Naive B cell (primary cell): ENCODE measurements at places on chromosomes 2 and 18.

DNA sequence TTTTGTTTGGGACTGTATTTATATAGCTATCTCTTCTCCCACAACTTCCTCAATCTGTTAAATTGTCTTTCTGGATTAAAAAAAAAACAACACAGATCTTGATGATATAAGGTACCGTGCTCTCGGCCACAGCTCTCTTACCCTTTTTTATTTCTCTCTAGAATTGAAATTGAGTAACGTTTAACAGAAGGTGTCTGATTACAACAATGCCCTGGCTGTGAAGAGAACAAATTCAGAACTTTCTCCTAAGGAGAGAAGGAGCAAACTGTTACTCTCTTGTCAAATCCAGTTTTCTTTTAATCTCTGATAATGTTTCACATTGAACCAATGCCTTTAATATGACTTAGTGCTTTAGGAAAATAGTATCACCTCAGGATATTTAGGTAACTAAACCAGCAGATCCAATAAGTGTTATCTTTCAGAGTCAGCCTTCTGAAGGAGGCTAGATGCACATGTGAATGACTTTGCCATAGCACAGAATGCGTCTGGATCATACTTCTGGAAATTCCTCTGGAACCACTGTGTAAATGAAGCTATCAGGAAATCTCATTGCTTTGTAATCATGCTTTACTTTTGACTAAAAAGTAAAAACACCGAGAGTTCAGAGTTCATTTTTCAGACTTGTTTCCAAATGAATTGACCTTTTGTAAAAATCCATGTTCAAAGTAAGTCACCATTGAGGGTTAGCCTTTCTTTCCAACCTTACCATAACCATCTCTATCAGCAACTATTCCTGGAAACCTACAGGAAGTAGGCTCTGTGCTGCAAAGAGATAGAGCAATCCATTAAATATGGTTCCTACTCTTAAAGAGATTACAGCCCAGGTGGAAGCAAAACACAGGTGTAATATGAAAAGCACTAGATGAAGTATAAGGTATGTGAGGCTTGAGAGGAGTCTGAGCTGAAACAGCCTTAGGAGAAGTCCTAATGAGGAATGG is 147.0 kb upstream of the OSR1 start:
- DNase-seq: no peak

DNA sequence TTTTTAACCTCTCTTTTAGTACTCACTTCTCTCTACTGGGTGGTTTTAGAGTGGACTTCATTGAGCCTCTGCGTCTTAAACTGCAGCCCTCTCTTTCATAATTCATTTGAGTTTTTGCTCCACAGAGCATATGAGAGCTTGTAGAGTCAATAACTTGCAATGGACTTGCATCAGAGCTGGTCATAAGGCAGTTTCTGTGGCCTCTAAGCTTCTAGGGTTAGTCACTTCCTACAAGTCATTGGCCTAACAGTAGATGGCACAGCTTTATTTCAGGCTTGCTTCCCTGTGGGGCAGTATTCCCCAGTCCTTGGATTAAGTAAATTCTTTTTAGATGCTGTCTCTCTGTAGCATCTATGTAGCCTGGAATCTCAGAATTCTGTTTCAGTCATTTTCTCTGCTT is 1435.7 kb downstream of the LRP1B start:
- DNase-seq: no peak

- DNase-seq: no peak
Observed at GRCh38 chr2:79620679-79621078, 107.8 kb downstream of the CTNNA2 start.

DNA sequence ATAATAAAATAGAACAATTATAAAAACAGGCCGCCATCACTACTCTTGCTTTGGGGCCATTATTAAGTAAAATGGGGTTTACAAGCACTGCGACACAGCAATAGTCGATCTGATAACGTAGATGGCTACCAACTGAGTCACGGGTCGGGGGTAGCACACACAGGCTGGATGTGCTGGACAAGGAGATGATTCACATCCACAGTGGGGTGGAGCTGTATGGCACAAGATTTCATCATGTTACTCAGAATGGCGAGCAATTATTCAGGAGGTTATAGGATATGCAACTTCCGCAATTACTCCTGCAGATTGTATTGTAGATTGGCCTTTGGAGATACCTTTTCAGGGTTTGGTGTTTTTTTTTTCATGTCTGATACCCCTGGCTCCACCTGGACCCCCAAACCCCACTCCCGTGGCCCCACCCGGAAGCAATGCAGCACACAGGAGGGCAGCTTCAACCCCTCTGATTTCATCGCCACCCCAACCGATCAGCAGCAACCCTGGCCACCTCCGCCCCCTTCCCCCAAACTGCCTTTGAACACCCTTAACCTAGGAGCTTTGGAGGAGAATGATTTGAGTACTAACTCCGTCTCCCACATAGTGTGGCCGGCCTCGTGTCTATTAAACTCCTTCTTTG is 21.4 kb upstream of the MLPH start:
- DNase-seq: no peak

- DNase-seq: no peak
Observed at GRCh38 chr2:228447266-228447915, 265.9 kb upstream of the SPHKAP start.

GRCh38 chr2:176521878-176522670 is 252.8 kb downstream of the MTX2 start:
- DNase-seq: no peak

GRCh38 chr2:215797676-215798075 is 215.7 kb downstream of the MREG start:
- DNase-seq: no peak

GRCh38 chr18:23662309-23663263 is at the start of gene ANKRD29:
Gene ANKRD29, minus strand, starts transcription at chr18:23662911. Its CDS starts 181 bp downstream, at chr18:23662730.
- peak; percentile 14 for DNase-seq

DNA sequence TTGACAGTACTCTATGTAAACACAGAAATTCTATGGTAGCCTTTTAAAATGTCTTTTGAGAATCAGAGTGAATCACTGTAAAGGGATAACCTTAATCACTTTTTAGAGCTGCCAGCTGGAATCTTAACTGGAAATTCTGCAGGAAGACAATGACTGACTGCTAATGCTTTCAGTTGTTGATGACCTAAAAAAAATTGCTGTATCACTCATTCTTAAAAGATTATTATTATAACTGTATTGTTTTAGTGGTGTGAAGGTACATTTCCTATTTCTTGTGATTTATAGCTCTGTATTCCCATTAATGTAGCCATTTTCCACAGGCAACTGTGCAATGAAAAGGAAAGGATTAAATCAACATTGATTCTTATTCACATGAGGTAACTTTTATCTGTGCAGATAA is 260.5 kb downstream of the CALCRL start:
- DNase-seq: no peak

- DNase-seq: no peak
Observed at GRCh38 chr2:75503048-75503607, 57.6 kb downstream of the EVA1A start.

DNA sequence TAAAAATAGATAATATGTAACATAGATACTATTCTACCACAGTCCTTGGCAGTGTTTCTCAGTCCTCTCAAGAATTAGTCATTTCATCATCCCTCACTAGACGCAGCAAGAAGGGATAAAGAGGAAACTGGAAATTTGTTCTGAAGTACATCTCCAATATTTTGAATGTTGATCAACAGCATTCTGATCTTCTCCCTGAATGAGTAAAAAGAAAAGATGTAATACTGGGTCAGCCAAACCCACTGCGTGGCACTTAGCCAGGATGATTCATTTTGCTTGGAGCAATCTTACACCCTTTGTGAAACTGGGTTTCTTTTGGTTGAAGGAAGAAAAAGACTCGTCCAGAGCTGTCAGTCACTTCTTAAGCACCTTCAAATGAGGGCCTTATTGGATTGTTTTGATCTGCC is 54.1 kb downstream of the TAF1B start:
- DNase-seq: no peak

- DNase-seq: no peak
Observed at GRCh38 chr2:30717081-30717650, 90.1 kb downstream of the CAPN13 start.

DNA sequence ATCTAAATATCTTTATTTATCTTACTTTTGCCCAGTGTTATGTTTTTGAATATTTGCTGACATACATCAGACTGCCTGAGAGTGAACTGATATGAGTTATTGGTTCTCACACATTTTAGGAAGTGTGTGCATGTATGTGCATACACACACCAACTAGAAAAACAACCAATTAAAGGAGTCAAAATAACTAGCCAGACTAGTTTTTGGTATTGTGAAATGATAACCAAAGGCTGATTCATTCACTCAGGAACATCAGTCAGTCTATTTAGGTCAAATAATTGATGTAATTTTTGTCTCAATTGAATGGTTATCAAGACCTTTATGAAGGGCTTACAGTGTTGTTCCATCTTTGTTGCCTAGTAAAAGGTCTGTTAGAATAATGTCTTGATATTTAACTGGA is 369.3 kb upstream of the VRK2 start:
- DNase-seq: no peak
